ENCODE measurements at places on chromosomes 3 and 15.

GRCh38 chr15:36186376-36186775 is 393.1 kb upstream of the CDIN1 start:
- H3K4me3 ChIP-seq: no peak overlapping the region
- DNase-seq: no peak
- no peaks in the 10 kb centered on the region for H3K27me3 ChIP-seq
- no peak overlapping the region for H3K27ac ChIP-seq
- H3K36me3 ChIP-seq: no peaks in the 10 kb centered on the region
- H3K4me1 ChIP-seq: no peaks in the 10 kb centered on the region

DNA sequence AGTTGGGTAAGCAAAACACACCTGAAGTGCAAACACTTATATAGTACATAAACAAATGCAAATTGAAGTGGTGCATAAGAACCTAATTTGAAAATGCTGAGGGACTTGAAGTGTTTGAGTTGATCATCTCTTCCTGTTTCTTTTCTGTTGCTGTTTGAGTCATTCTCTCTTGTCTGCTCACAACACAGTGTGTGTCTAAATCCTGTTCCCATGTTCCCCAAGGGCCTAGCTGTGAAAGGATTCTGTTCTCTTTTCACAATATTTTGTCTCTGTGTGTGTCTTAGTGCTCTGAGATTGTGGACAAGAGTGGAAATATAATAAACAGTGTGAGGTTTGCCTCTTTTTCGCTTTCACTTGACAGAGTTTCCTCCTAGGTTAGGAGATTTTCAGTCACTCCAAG is 6.1 kb downstream of the CD96 start:
- H3K27ac ChIP-seq: no peak overlapping the region
- no peak overlapping the region for H3K4me3 ChIP-seq
- no peak for DNase-seq
- H3K27me3 ChIP-seq: no peaks in the 10 kb centered on the region
- no peaks in the 10 kb centered on the region for H3K4me1 ChIP-seq
- H3K36me3 ChIP-seq: no peaks in the 10 kb centered on the region

- DNase-seq: no peak
- no peak overlapping the region for H3K4me3 ChIP-seq
- H3K36me3 ChIP-seq: peaks cover 3% of the 10 kb centered on the region
- H3K27ac ChIP-seq: no peak overlapping the region
- no peaks in the 10 kb centered on the region for H3K27me3 ChIP-seq
Observed at GRCh38 chr15:67550522-67550921, 8.0 kb downstream of the MAP2K5 start.

GRCh38 chr3:10726787-10727186 is 89.2 kb upstream of the SLC6A11 start:
- no peak overlapping the region for H3K27ac ChIP-seq
- H3K27me3 ChIP-seq: no peaks in the 10 kb centered on the region
- no peak overlapping the region for H3K4me3 ChIP-seq
- no peaks in the 10 kb centered on the region for H3K36me3 ChIP-seq

GRCh38 chr3:164452707-164453106 is 625.6 kb downstream of the SI start:
- no peak overlapping the region for H3K4me3 ChIP-seq
- DNase-seq: no peak
- H3K27ac ChIP-seq: no peak overlapping the region
- no peaks in the 10 kb centered on the region for H3K36me3 ChIP-seq
- H3K27me3 ChIP-seq: no peaks in the 10 kb centered on the region

- no peak for DNase-seq
- H3K4me3 ChIP-seq: no peak overlapping the region
- no peaks in the 10 kb centered on the region for H3K27me3 ChIP-seq
- no peaks in the 10 kb centered on the region for H3K36me3 ChIP-seq
Observed at GRCh38 chr15:98568382-98569017, 79.8 kb upstream of the IGF1R start.

GRCh38 chr3:44870375-44871061 is 3.9 kb upstream of the TGM4 start:
- H3K27me3 ChIP-seq: no peaks in the 10 kb centered on the region
- peaks cover 14% of the 10 kb centered on the region for H3K4me1 ChIP-seq
- no peaks in the 10 kb centered on the region for H3K36me3 ChIP-seq
- H3K4me3 ChIP-seq: no peak overlapping the region
- peak overlapping the region; percentile 36 for H3K27ac ChIP-seq

DNA sequence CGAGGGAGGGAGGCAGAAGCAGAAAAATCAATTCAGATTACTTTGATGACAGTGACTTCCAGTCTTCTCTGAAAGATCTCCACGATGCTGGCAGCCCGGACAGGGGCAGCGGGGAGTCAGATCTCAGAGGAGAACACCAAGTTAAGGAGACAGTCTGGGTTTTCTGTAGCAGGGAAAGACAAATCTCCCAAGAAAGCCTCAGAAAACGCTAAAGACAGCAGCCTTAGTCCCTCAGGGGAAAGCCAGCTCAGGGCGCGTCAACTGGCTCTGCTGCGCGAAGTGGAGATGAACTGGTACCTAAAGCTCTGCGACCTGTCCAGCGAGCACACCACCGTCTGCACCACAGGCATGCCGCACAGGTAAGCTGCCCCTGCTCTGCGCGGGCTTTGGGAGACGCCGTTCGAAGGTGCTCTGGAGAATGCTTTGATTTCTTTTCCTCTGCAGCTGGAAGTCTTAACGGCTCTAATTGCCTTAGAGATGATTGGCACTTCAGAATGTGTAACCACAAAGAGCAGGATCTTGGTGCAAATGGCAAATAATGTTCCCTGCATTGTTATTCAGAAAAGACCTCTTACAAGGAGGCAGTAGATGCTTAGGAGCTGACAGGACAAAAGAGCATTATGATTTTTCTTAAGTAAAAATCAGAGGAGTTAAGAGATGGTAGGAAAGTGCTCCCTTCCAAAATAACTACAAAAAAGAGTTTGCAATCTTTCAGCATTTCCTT is at the start of gene KCNAB1:
Gene KCNAB1 (plus strand): TSS at position 51 of the 724 bp plus-strand sequence.
- no peak within 1 kb of the TSS for H3K4me3 ChIP-seq
- no peaks in the 10 kb centered on the region for H3K36me3 ChIP-seq
- H3K27ac ChIP-seq: no peak within 1 kb of the TSS
- no peaks in the 10 kb centered on the region for H3K27me3 ChIP-seq

- no peaks in the 10 kb centered on the region for H3K36me3 ChIP-seq
- peak overlapping the region; percentile 74 for H3K4me3 ChIP-seq
- H3K27me3 ChIP-seq: no peaks in the 10 kb centered on the region
- peaks cover 2% of the 10 kb centered on the region for H3K4me1 ChIP-seq
Observed at GRCh38 chr3:107430996-107431245, 53.7 kb downstream of the CCDC54 start.

GRCh38 chr3:139353920-139354556 is 10.2 kb downstream of the MRPS22 start:
- H3K4me3 ChIP-seq: no peak overlapping the region
- DNase-seq: no peak
- H3K27me3 ChIP-seq: no peaks in the 10 kb centered on the region
- H3K36me3 ChIP-seq: peaks cover 82% of the 10 kb centered on the region
- no peak overlapping the region for H3K27ac ChIP-seq
- no peaks in the 10 kb centered on the region for H3K4me1 ChIP-seq

GRCh38 chr3:30269751-30270445 is 336.5 kb upstream of the TGFBR2 start:
- H3K36me3 ChIP-seq: no peaks in the 10 kb centered on the region
- H3K27ac ChIP-seq: no peak overlapping the region
- no peak for DNase-seq
- no peaks in the 10 kb centered on the region for H3K27me3 ChIP-seq
- H3K4me1 ChIP-seq: no peaks in the 10 kb centered on the region
- no peak overlapping the region for H3K4me3 ChIP-seq
